ENCODE measurements at places on chromosomes 6 and 20.
A peak's percentile ranks its signal among the peaks of the same experiment; 100 is the strongest.

- DNase-seq, result no peak
These were observed 1.4 kb downstream of the ZNF184 start for GRCh38 chr6:27471365-27472115.

- DNase-seq, result no peak
These were observed 77.7 kb downstream of the TMEM170B start for GRCh38 chr6:11615214-11615602.

GRCh38 chr6:6840831-6841291, 252.3 kb downstream of the LY86 start:
- no peak for DNase-seq

- no peak for DNase-seq
These were observed 7.8 kb downstream of the STX7 start for GRCh38 chr6:132505158-132505557.

- DNase-seq, result no peak
These were observed 90.7 kb downstream of the KHDC1L start for GRCh38 chr6:73134588-73134987.

DNA sequence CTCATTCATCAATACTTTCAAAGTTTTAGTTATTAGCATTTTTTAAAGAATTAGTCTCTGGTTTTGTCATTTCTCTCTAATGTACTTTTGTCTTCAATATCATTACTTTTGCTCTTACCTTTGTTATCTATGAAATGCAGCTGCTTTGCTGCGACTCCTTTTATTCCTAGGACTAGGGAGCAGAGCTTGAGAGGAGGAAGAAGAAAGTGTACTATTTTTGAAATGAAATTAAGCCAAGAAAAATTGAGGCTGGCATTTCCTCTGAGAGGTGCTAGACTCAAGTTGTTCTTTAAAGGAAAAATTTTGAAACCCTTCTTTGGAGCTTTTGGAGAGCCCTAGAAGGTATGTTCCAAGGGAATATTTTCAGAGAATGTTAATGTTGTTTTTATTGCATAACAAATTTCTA, 48.3 kb upstream of the MRAP2 start:
- DNase-seq, result no peak

- no peak for DNase-seq
These were observed 489.5 kb upstream of the JARID2 start for GRCh38 chr6:14756340-14756739.

- peak; percentile 84 for DNase-seq
These were observed 37.1 kb downstream of the IGF2R start for GRCh38 chr6:160005861-160006540.

DNA sequence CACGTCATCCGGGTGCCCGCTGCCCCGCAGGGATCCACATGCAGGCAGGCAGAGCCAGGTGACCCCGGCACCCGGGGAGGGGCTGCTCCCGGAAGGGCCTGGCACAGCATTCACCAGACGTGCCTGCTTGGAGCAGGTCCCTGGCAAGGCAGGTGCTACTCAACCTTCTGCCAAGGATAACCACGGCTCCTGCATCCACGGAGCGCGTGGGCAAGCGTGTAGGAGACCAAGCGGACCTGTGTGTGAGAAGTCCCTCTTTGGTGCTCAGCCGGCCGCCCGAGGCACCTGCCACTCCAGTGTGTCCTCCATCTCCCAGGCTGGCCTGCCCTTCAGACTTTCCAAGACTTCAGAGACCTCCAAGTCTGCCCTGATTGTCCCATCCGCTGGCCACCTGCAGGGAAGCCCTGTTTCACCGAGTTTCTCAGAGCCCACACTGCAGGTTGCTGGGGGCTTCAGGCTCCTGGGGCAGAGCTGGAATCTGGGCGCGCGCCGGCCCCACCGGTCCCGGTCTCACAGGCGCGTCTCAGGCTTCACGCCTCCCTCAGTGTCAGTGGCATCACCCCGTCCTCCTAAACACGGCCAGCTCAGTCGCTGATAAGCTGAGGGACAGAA, 124.3 kb downstream of the DLL1 start:
- no peak for DNase-seq

GRCh38 chr6:84525907-84526306, 238.5 kb downstream of the TBX18 start:
- DNase-seq, result no peak

DNA sequence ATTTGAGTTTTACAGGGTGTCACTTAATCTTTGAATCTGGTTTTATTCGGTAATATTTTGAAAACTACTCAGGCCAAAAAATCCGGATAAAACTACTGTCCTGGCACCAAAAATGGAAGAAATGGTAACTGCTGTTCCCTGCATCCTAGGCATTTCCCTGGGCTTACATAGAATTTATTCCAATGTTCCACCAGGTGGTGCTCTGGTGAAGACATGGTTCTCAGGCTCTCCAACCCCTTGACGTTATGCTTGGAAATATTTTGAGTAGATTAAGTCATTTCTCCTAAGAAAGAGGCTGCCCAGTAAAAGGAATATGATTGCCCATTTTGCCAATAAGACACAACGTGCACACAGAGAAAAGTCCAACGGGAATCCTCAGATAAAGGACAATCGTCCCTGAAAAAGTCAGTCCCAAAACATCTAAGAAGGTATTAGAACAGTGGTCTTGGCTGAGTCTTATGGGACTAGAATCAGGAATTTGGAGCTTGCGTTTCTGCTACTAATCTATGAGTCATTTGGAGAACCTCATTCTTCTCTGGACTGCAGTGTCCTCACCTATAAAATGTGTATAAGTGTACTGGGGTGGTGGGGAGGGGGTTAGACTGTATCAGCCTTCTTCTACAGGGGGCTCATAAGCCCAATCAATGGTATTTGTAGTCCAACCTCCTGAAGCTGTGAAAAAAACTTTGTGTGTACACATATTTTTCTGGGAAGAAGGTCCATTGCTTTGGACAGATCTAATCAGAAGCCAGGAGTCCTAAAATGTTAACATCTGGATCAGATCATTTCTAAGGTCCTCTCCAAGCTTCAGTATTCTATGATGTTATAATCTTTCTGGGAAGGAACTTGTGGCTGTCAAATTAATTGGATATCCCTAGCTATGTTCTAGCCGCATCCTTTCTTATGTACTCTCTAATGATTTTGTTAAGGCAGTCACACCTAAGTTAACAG, 131.0 kb upstream of the BMP2 start:
- DNase-seq, result no peak

DNA sequence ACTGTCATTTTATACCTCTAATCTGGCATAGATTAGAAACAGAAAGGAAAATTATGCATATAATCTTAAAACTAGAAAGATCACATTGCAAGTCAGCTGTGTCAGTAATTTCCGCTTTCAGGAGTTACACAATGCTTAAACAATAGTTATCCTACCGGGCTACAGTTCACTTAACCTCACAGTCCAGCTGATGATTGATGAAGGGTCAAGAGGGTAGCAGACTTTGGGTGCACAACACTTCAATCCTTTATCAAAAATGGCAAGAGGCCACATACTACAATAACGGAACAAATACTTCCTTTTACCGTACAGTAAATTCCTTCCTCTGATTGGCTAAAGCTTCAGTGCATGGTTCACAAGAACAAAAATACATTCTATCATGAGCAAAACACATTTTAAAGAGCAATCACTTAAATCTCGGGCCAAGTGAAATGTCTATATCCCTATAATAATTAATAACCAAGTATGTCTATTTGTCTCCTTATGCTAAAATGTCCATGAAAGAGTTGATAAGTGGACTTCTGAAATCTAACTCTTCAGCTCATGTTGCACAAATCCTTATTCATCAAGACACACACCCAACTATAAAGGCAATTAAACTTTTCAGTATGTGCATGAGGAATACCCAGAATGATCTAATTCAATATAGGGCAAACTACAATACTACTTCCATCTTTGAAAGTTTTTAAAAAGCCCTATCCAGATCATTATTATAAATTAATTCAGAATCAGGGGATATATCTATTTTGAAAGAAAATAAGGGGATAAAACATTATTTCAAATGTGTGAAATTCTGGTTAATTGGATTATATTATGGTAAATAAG, 76.8 kb downstream of the HIVEP2 start:
- DNase-seq, result no peak

DNA sequence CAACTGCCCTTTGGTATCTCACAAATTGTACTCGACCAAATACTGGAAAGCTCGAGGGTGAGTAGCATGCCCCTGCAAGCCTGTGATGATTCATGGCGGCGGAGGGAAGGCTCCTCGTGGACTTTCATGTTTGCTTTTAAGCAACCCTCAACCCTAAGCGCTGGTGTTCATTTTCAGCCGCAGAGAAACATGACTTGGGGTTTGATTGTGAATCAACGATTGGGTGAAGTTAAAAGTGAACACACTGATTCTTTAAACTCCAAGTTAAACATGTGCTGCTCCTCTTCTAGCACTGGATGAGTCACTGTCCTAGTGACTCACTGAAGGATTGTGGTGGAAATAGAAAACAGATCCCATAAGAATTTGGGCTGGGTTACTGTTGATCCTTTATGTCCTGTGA, 8.3 kb downstream of the CD109 start:
- no peak for DNase-seq

- no peak for DNase-seq
These were observed 58.8 kb downstream of the FKBP5 start for GRCh38 chr6:35629876-35630378.

DNA sequence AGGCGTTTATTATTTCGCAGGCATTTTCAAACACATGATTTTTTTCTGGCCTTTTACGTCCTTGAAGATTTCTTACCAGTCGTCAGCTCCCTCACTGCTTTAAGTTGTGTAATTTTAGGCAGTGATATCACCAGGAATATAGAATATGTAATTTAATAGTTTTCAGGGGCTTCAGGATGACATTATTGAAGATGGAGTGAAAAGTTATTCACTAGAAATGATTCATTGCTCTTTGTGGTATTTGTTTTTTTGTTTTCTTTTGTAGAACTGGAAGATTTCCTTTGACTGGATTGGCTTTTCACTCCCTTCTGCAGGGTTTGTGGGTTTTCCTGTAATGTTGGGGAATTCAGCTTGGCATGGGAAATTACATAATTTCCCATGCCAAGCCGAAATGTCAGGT, 2.0 kb downstream of the LRRC1 start:
- no peak for DNase-seq
